ENCODE measurements at places on chromosomes 16 and 17.

DNA sequence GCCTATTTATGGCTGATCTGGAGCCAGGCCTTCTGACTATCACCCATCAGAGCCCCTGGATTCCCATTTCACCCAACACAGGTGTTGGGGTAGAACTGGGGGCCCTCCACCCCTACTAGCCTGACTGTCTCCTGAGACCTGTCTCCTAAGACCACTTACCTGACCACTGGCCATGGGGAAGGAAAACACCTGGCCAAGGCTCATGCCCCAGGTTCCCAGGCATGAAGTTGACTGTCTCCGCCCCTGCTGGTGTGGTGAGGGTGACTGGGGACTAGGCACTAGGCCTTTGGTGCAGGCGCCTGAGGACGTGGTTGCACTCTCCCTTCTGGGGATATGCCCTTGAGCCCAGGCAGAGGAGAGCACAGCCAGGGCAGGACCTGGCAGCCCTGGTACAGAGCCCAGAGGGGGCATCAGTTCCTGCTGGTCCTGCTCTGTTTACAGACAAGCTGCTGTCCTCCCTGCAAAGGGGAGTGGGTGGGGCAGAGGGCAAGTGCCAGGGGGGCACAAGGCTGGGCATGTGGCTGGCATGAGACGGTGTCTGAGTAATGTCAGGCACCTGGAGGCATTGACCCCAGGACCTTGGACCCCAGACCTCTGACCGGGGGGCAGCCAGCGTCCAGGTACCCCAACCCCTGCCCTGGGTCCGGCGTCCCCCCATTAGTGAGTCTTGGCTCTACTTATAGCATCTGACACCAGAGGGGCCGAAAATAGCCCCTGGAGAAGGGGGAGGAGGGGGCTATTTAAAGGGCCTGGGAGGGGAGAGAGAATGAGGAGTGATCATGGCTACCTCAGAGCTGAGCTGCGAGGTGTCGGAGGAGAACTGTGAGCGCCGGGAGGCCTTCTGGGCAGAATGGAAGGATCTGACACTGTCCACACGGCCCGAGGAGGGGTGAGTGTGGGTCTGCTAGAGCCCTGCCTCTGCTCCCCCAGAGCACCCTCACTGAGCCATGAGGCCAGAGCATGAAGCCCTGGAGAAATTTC is at the start of gene TCAP:
Gene TCAP, plus strand, starts transcription at position 769 of the 981 bp plus-strand sequence. Its CDS starts 11 bp downstream, at position 780.
- no peak for DNase-seq

- DNase-seq: no peak
Measured at GRCh38 chr17:67211742-67212141, 33.3 kb downstream of the HELZ start.

- no peak for DNase-seq
Measured at GRCh38 chr17:38598536-38598935, 7.2 kb downstream of the SRCIN1 start.

DNA sequence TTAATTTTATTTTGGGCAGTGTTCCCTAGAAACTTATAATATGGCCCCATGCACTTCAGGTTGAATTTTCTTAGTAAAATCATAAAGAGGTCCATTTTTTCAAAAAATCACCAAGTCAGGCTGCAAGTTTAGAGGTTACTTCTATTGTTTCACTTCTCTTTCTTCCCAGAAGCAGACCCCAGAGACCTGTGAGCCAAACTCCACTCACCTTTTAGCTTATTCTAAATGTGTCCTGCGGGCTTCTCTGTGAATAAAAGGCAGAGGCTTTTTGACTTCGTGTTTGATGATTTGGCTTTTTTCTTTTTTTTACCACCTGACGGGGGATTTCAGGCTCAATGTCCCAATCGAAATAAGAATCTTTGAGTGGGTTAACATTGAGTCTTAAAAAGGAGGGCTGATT is 7.4 kb downstream of the PRKCB start:
- no peak for DNase-seq

GRCh38 chr17:13646411-13646810 is 44.7 kb upstream of the HS3ST3A1 start:
- no peak for DNase-seq

- no peak for DNase-seq
Measured at GRCh38 chr17:28900986-28901726, 1.7 kb downstream of the DHRS13 start.

DNA sequence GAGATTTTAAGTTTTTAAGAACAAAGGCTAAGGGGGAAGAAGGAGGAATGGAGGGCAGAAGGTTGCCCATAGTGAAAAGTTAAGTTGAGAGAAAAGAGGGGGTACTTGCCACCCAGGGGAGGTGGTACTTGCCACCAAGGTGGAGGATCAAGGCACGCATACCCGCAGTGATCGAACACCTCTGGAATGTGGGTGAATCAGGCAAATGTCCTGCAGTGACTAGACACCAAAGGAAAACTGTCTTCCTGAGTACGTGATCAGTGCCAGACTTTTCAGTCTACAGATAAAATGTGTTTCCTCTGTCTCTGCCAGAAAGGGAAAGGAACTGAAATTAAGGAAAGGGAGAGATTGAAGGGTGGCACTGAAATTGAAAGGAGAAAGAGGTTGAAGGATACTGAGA is 2285.3 kb downstream of the TP53TG3F start:
- no peak for DNase-seq

GRCh38 chr17:73564843-73565242 is 79.4 kb downstream of the SDK2 start:
- DNase-seq: no peak
